ENCODE measurements at places on chromosomes 12 and 14. TPM values are rescaled to one million over a fixed set of nuclear protein-coding genes. Genes with fewer than 3 reads are reported as not detected.

DNA sequence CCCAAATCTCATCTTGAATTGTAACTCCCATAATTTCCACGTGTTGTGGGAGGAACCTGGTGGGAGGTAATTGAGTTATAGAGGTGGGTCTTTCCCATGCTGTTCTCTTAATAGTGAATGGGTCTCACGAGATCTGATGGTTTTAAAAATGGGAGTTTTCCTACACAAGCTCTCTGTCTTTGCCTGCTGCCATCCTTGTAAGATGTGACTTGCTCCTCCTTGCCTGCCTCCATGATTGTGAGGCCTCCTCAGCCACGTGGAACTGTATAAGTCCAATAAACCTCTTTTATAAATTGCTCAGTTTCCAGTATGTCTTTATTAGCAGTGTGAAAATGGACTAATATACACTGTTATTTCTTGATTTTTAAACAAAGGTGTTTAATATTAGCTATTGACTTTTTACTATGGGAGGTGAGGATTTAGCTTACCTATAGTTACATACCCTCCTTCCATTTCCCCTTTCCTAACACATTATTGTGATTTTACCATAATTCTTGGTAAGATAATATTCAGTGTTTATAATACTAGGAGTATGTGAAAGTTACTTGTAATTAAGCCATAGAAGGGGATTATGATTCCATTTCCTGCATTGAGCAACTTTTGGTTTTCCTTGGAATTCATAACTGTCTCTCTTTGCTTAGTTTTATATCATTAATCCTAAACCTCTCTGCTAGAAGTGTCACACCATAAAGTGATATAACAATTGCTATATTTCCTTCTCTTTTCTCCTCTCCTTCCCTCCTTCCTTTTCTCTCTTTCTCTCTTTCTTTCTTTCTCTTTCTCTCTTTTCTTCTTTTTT, 151.0 kb upstream of the KRAS start:
- no peak for DNase-seq

DNA sequence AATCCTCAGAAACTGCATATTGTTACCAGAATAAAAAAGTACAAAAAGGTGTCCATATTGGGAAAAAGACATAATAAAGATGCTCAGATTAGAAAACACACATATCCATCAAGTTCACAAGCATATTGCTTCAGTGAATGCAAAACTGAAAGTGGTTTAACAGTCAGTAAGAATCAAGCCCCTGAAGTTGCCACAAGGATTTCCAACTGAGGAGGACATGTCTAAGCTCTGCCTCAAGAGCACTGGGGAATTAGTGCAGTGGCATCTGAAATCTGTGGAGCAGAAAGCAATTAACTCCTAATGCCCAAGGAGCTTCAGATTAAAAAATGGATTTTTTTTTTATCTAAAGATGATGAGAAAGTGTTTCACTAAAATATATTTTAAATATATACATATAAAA, 113.2 kb downstream of the DENND5B start:
- no peak for DNase-seq

- no peak for DNase-seq
Measured at GRCh38 chr12:32877601-32878459, 18.7 kb downstream of the PKP2 start.

GRCh38 chr12:110763583-110763982, 20.9 kb upstream of the PPP1CC start:
- no peak for DNase-seq

Gene GSC
- not detected for total RNA-seq

Gene EIF2S3B
- 6.8 TPM for total RNA-seq

Gene FOXG1
- not detected for total RNA-seq

Gene CBLN3
- 0.72 TPM for total RNA-seq

Measured in IMR-90 (cell line).